ENCODE measurements at places on chromosomes 2 and 18. TPM values are rescaled to one million over a fixed set of nuclear protein-coding genes. Genes with fewer than 3 reads are reported as not detected.

SERPINB3 gene
- total RNA-seq, result not detected

ABCB11 gene
- total RNA-seq, result not detected

GRCh38 chr2:17804358-17804757, 11.9 kb upstream of the MSGN1 start:
- DNase-seq, result no peak

- no peak for DNase-seq
These were observed 2.2 kb downstream of the TGIF1 start for GRCh38 chr18:3451989-3452749.
